ENCODE measurements at places on chromosomes 2 and 18.

GRCh38 chr2:167692936-167693335, 554.5 kb downstream of the STK39 start:
- no peak for DNase-seq

- no peak for DNase-seq
Observed at GRCh38 chr2:120597595-120598193, 138.0 kb upstream of the GLI2 start.

GRCh38 chr2:88602022-88602421, 25.2 kb downstream of the EIF2AK3 start:
- no peak for DNase-seq

DNA sequence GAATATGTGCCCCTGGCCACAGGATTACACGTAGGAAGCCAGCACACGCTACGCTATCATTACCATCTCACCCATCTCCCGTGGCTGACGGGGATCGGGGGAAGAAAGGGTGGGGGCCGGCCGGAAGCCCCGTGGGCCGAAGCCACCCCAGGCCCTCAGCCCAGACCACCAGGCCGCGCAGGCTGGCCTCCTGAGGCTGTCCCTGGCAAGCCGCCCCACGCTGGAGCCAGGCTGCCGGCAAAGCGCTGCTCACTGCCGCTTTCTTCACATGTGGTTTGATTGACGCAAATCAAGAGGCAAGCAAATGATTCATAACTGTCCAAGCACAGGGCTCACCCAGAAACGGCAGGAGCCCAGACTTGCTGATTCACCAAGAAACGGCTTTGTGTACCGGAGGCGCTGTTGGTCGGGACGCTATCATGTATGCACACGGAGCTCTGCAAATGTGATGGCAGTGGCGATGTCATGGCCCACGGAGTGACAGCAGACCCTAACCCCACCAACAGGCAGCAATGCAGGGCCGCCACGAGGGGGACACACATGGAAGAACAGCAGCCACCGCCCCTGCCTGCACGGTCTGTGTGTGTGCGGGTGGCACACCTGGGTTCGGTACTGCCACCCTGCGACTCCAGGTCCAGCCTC, 125.7 kb downstream of the HDAC4 start:
- DNase-seq: peak; percentile 49

All from midbrain (tissue), 1 donor.